ENCODE measurements at places on chromosomes 1 and 21.

- DNase-seq = no peak
Measured at GRCh38 chr1:179941454-179941853, 13.2 kb upstream of the CEP350 start.

GRCh38 chr21:44800103-44800502, 1.5 kb downstream of the UBE2G2 start:
- DNase-seq = no peak

DNA sequence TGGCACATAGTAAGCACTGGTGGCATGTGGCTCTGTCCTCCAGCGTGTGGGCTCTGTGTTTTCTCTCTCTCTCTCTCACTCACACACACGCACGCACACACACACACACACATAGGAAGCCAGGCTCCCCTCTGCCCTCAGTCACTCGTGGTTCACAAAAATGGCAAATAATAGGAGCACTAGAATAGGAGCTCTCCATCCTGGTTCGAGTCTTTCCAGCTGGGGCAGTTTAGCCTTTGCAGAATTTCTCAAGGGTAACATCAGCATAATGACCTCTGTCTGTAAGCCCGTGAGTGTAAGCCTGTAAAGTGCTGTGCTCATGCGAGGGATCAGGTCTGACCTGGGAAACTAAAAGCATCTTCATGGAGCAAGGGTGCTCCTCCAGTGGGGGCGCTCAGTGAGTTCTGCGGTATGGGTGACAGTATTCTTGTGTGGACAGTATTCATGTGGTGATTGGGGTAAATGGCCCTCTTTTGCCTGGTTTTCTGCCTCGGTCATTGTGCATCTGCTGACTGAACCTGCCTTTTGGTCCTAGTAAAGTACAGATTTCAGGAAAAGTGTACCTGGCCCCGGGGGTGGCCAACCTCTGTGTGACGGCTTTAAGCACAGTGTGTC, 842 bp upstream of the ZC3H12A start:
- no peak for DNase-seq

DNA sequence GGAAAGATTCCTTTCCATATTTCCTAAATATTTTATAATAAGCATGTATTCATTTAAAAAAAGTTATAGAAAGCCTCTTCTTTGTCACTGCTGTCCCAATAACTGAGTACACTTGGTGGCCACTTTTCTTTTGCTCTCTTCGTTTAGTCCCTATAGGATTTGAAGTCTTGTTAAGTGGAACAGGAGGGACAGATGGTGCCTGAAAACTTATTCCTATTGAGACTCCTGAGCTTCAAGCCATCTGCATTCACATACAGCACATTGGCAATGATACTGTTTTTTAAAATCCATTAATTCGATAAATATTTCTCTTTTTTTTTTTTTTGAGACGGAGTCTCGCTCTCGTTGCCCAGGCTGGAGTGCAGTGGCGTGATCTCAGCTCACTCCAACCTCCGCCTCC, 2.0 kb upstream of the ZBTB40 start:
- no peak for DNase-seq

GRCh38 chr1:201876148-201876818, 12.4 kb upstream of the SHISA4 start:
- no peak for DNase-seq

GRCh38 chr21:45042664-45043161, 31.7 kb upstream of the ADARB1 start:
- DNase-seq = no peak
